A549 treated with Hydrocortisone at 1 μM for 4 hours (cell line): ENCODE measurements at places on chromosomes 11 and 22. TPM values are rescaled to one million over a fixed set of nuclear protein-coding genes. Genes with fewer than 3 reads are reported as not detected.

Gene CHST1
- total RNA-seq, result 1.3 to 1.9 TPM (median 1.9 TPM) in 5 replicates

Gene SLC25A18
- 0.46 to 0.76 TPM (median 0.53 TPM) in 5 replicates for total RNA-seq

Gene SLC5A4
- not detected in 5 replicates for total RNA-seq

Gene TMEM109
- total RNA-seq, result 107 to 134 TPM (median 124 TPM) in 5 replicates

Gene ARHGAP20
- total RNA-seq, result 0.02 to 0.05 TPM (median 0.03 TPM) in 4 of 5 replicates, not detected in the other

Gene CASP1
- total RNA-seq, result 0.22 to 0.47 TPM (median 0.37 TPM) in 4 of 5 replicates, not detected in the other

Gene GAS2
- 0.35 to 1.2 TPM (median 0.93 TPM) in 5 replicates for total RNA-seq

Gene RTN4R
- total RNA-seq, result 8.0 to 14.9 TPM (median 12.4 TPM) in 5 replicates

Gene DCUN1D5
- 59.7 to 68.2 TPM (median 63.6 TPM) in 5 replicates for total RNA-seq

Gene FBLN1
- 45.7 to 57.5 TPM (median 54.3 TPM) in 5 replicates for total RNA-seq

Gene C22orf31
- not detected in 5 replicates for total RNA-seq

Gene APOA1
- 0.09 to 0.67 TPM (median 0.36 TPM) in 5 replicates for total RNA-seq

Gene NAV2
- 19.3 to 33.0 TPM (median 28.5 TPM) in 5 replicates for total RNA-seq

Gene B3GAT1
- 0.02 to 0.07 TPM in 2 of 5 replicates, not detected in the others for total RNA-seq

Gene MMP27
- not detected in 5 replicates for total RNA-seq

Gene MCHR1
- not detected in 5 replicates for total RNA-seq
